ENCODE measurements at places on chromosomes 6 and 20.

GRCh38 chr20:4299773-4300172 is 284.4 kb upstream of the RNF24 start:
- no peak for DNase-seq

DNA sequence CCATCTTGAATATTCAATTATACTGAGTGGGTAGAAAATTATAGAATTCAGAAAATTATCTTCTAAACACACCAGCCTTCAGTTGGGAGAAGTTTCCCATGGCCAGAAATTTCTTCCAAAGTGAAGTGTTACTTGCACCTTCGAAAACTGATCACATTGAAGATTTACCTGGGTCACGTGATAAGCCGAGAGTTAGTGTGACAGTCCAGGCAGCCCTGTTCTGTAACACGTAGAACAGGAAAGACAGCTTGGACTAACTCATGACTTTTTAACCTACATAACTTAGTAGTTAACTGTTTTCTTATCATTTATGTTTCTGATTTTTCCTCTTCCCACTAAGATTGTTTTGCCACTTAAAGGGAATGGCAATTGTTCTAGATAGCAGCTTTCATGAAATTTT is 118.3 kb upstream of the MTHFD1L start:
- no peak for DNase-seq

- DNase-seq: no peak
Measured at GRCh38 chr20:53692465-53693067, 98.9 kb upstream of the ZNF217 start.

DNA sequence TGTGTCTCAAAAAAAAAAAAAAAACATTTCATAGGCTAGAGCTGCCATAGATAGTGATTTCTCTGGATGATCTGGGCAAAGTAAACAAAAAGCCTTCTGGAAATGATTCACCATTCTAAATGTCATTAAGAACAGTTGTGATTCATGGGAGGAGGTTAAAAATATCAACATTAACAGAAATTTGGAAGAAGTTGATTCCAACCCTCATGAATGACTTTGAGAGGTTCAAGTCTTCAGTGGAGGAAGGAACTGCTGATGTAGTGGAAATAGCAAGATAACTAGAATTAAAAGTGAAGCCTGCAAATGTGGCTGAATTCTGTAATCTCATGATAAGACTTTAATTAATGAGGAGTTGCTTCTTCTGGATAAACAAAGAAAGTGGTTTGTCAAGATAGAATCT is 26.8 kb upstream of the MMP24 start:
- no peak for DNase-seq
